ENCODE measurements at places on chromosomes 2 and 18.

DNA sequence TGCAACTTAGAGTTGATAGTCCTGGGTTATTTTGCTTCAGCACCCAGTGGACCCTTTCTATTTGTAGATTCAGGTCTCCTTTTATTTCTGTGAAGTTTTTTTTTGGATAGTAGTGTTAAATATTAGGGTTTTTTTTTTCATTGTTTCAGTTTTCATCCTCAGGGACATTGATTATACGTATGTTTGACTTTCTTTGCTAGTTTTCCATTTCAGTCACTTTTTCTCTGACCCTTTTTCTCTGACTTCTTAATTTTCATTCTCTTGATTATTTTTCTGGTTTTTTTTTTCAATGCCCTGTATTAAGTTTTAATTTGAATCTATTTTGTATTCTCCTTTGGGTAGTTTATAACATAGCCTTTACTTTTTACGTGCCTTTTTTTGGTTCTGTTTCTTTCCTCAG lies 79.4 kb downstream of the AGPS start:
- DNase-seq = no peak

DNA sequence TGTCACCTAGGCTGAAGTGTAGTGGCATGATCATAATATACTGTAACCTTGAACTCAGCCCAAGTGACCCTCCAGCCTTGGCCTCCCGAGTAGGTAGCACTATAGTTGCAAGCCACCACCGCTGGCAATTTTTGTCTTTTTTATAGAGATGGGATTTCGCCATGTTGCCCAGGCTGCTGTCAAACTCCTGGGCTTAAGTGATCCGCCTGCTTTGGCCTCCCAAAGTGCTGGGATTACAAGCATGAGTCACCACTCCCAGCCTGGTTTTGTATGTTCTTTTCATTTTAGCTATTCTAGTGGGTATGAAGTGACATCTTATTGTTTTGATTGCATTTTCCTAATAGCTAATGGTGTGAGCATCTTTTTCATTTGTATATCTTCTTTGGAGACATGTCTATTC lies 11.3 kb upstream of the EXOC6B start:
- DNase-seq = no peak

DNA sequence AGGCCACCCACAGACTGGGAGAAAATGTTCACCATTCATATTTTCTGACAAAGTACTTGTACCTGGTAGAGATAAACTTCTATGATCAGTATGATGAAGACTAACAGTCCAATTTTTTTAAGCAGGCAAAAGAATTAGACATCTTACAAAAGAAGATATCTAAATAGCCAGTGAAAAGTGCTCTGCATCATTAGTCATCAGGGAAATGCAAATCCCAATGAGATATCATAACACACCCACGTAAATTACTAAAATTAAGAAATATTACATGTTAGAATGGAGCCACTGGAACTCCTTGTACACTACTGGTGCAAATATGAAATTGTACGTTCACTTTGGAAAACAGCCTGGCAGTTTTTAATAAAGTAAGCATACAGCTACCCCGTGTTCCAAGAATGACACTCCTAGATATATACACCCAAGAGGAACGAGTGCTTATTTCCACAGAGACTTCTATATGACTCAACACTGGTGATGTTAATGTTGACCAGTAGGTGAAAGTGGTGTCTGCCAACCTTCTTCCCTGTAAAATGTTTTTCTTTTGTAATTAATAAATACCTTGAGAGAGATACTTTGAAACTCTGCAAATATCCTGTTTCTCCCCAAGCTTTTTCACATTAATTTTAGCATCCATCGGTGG lies 80.3 kb downstream of the NPAS2 start:
- no peak for DNase-seq

DNA sequence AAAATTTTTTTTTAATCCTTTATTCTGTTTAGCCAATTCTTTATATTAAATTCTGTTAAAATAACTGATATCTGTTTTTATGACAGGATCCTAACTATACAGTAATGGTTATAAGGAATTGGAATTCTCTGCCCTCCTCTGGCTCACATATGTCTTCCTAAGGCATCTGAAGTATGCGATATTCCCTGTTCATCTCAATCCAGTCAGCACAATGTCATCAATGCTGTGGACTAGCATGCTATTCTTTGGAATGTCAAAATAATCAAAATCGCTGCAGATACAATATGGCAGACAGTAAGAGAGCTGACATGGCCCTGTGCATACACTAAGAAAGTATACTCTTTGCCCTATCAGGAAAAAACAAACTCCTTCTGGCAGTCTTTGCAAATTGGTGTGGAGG lies 107.6 kb downstream of the AP1S3 start:
- no peak for DNase-seq

GRCh38 chr2:138035608-138036217 lies 71.4 kb downstream of the HNMT start:
- DNase-seq = no peak

DNA sequence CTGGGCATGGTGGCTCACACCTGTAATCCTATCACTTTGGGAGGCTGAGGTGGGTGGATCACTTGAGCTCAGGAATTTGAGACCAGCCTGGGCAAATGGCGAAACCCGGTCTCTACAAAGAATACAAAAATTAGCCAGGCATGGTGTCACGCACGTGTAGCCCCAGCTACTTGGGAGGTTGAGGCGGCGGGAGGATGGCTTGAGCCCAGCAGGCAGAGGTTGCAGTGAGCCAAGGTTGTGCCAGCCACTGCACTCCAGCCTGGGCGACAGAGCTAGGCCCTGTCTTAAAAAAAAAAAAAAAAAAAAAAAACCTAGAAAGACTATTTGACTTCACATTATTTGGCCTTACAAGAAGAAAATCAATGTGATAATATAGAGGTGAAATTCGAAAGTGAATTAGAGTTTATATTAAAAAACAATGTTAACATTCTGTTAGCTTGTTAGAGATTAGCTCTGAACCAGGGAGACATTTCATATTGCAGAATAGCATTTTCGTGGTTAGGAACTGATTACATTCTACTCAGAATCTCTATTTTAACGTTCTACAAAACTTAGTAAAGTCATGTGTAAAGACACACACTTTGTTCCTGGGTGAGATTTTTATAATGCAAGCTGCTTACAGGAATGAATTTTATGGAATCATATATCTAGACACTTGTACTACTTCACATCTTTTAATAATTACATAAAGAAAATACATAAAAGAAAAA lies 120.5 kb downstream of the THADA start:
- no peak for DNase-seq

DNA sequence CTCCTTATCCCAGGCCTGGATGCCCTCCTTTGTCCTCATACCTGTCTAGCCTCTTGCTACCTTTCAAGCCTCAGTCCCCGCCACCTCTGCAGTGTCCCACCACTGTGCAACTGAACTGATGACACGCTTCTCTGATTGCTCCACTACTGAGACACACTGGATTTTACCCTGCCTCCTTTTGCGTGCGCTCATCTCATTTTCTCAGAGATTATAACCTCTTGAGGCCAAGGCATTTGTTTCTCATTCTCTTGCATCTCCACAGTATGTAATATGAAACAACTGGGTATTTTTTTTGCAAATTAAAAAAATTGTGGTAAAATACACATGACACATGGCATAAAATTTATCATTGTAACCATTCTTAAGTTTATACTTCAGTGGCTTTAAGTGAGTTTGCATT lies 95.4 kb downstream of the PRKCE start:
- DNase-seq = no peak

DNA sequence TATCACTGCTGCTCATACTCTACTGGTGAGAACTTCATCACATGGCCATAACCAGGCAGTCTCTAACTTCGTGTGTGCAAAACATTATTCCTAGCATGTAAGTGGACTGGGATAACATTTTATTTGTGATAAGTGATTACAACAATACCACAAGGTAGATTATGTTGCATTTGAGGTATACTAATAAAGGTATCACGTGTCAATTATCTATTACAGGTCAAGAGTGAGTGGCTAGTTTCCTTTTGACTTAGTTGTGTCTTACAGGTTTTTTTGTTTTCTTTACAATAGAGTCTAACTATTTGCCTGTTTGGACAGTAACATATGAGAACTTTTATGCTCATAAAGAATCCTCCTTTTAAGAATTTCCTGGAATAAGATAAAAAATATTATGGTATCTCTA lies 67.2 kb upstream of the DSC1 start:
- DNase-seq = no peak

- DNase-seq = no peak
Measured at GRCh38 chr2:33978471-33978870, 379.4 kb upstream of the FAM98A start.

GRCh38 chr2:147659051-147659450 lies 185.8 kb upstream of the ACVR2A start:
- DNase-seq = no peak
